Mesothelial cell of epicardium (in vitro differentiated cells): ENCODE measurements at places on chromosomes 7 and 10. TPM values are rescaled to one million over a fixed set of nuclear protein-coding genes. Genes with fewer than 3 reads are reported as not detected.

The RADIL gene
- total RNA-seq, result 3.3 to 4.2 TPM (median 4.0 TPM) in 3 replicates

The ANXA8L1 gene
- total RNA-seq, result 1.1 to 1.7 TPM (median 1.6 TPM) in 3 replicates

DNA sequence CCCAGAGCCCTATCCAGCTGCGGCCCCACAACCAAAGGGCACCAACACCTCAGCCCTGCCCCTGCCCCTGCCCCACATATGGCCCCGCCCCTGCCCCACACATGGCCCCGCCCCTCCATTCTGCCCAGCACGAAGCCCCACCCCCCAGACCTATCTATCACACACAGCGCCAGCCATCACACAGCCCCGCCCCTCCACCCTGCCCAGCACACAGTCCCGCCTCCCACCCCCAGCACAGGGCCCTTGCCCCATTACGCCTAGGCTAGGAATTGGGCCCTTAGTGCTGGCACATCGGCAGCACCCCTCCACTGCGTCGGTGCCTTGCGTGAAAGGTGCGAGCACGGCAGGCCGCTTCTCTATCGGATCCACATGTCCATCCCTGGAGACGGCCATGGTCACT is 126.8 kb downstream of the MAD1L1 start:
- no peak for DNase-seq

DNA sequence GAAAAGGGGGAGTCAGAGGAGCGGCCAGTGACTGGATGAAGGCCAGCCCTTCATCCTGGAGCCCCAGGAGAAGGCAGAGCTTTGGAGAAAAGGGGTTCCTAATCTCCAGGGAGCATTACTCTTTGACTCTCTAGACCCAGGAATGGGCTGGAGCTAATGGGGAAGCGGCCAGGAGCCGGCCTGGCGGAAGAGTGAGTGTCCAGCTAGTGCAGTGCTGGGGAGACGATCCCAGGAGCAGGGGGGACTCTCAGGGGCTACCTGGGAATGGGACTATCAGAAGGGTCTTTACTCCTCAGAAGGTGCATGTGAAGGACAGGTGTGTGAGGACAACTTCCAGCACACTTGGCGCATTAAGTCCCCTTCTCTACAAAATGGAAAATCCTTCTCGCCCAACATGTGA is 2.4 kb upstream of the PAX2 start:
- DNase-seq, result no peak

- no peak for DNase-seq
These were observed 595.6 kb downstream of the GRM8 start for GRCh38 chr7:126657137-126657536.

- DNase-seq, result no peak
These were observed 129.8 kb downstream of the FRMD4A start for GRCh38 chr10:14200698-14201544.

- no peak for DNase-seq
These were observed 826 bp downstream of the GIMAP7 start for GRCh38 chr7:150515248-150516147.

- DNase-seq, result no peak
These were observed 50.6 kb upstream of the DUSP5 start for GRCh38 chr10:110446954-110447608.

GRCh38 chr7:28891192-28891875 is 66.8 kb downstream of the TRIL start:
- DNase-seq, result no peak

- no peak for DNase-seq
These were observed 9.8 kb upstream of the PARD3 start for GRCh38 chr10:34824870-34825269.

- DNase-seq, result no peak
These were observed 38.0 kb downstream of the ZNRF2 start for GRCh38 chr7:30322271-30323005.

- DNase-seq, result no peak
These were observed 89.5 kb upstream of the ZNF438 start for GRCh38 chr10:31120961-31121685.

GRCh38 chr10:20622531-20623211 is 274.4 kb downstream of the NEBL start:
- no peak for DNase-seq

DNA sequence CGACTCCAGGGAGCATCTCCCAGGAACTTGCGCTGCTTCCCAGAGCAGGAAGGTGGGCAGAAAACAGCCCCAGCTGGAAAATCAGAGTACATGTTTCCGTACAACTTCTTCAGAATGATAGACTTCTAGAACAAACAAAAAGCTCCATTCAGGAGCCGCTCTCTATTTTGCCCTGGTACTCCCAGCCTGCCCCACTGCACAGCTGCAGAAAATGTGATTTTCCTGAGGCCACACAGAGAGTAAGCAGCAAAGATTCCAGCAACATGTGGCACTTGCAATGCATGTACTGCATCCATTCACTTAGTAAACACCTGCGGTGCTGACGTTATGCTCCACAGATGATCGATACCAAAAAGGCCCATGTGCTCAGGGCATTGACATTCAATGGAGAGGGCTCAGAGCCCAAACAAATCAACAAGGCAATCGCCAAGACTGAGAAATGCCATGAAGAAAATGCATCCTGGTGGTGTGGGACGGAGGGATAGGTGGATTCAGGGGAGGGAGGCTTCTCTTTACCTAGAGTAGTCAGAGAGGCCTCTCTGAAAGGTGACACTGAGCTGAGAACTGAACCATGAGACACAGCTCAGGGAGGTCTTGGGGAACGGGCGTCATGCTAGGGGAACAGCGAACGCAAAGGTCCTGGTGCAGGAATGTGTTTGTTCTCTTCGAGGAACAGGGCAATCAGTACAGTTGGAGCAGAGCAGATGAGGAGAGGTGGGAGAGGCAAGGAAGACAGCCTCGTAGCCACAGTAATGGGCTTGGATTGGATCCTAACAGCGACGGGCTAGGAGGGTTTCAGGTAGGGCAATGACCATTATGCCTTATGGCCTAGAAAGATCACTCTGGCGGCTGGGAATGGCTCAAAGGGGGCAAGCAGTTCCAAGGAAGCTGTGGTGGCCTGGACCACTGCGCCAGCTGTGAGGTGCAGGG is 35.3 kb upstream of the DUSP5 start:
- DNase-seq, result no peak

DNA sequence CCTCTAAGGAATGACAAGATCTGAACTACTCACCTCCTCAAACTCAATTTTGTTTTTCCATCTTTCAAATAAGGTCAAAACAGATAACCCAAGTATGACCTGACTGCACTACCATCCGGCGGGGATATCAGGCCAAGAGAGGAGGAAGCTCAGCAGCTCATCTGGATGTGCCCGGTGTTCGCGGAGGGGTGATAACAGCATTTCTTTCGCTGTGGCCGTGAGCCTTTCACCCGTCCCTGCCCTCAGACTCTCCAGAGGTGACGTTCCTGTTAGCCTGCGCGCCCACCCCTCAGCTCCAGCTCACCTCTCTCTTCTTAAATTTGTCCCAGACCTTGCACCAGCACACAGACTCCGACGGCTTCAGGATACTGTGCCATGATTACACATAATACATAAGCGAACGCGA is 526 bp downstream of the ZNF248 start:
- no peak for DNase-seq

The TMEM184A gene
- 4.3 to 5.0 TPM (median 5.0 TPM) in 3 replicates for total RNA-seq

The FGFBP3 gene
- total RNA-seq, result 3.5 to 3.7 TPM (median 3.6 TPM) in 3 replicates

DNA sequence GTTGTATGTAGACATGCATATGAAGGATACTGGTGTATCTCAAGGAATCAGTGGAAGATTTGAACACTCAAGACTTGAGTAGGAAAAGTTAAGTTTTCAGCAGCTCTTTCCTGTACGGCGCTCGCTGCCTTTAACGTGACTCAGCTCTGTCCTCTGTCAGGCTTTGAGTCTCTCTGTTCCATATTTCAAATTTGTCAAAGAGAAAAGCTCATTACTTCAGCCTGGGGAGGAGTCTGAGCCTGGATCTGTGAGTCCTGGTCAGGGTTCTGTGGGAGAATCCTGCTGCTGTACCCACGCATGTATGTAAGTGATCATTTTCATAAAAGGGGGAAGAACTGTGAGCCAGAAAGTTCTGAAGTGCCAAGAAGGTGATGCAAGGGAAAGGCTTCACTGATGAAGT is 13.8 kb upstream of the MPP7 start:
- no peak for DNase-seq

DNA sequence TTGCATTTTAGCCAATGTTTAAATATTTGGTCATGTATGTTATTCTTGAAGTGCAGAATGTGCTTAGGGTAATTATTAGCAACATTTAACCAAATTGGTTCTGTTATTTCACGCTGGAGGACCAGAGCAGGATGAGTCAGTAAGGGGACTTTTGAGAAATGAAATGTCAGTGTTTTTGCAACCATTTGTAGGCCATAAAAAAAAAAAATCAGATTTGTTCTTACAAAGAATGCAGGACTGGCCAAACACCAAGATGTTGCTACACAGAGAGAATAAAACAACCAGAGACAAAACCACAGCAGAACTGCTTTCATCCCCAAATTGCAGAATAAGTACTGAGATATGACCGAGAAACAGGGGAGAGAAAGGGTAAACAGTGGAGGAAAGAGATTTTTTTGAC is 62.1 kb downstream of the TPST1 start:
- DNase-seq, result no peak

- DNase-seq, result no peak
These were observed 78.7 kb downstream of the EMX2 start for GRCh38 chr10:117621196-117621595.

The ITPRIP gene
- 23.3 to 24.5 TPM (median 23.6 TPM) in 3 replicates for total RNA-seq

DNA sequence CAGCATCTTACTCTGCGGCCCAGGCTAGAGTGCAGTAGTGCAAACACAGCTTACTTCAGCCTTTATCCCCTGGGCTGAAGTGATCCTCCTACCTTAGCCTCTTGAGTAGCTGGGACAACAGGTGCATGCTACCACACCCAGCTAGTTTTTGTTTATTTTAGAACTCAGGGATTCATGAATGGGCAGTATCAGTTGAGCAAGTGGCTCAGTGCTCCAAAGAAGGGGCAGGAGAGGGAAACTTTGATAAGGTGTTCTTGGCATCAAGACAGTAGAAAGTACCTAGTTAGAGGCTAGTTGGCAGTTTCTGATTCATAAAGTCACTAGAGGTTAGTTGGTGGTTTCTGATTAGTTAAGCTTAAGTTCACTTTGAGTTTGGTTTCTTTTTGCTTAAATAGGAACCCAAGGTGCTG is 18.4 kb downstream of the TRIM24 start:
- no peak for DNase-seq

The CLDN3 gene
- 10.5 to 11.0 TPM (median 10.6 TPM) in 3 replicates for total RNA-seq

GRCh38 chr10:95459446-95460045 is 101.6 kb downstream of the SORBS1 start:
- peak; percentile 63 for DNase-seq

- no peak for DNase-seq
These were observed 269.7 kb upstream of the HABP2 start for GRCh38 chr10:113283189-113283588.

DNA sequence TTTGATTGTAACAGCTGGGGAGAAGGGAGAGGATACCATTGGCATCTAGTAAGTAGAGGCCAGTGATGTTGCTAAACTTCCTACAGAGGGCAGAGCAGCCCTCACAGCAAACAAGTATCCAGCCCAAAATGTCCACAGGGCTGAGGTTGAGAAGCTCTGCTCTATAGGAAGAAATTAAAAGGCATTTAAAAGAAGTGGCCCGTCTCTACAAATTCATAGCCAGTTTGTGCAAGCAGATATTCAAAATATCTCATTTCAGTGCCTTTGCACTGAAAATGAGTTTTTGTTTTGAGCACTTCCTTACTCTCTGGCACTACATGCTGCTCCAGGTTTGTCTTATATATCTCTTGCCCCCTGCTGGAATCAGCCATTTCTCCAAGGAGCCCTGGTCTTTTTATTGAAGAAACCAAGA is 330.0 kb downstream of the BBS9 start:
- no peak for DNase-seq

- DNase-seq, result no peak
These were observed 1.4 kb upstream of the C7orf57 start for GRCh38 chr7:48033922-48034321.

GRCh38 chr7:36185092-36185491 is 32.0 kb downstream of the EEPD1 start:
- no peak for DNase-seq

- no peak for DNase-seq
These were observed 44.5 kb upstream of the STK17A start for GRCh38 chr7:43538404-43538771.

- no peak for DNase-seq
These were observed 48.6 kb upstream of the NOBOX start for GRCh38 chr7:144452064-144452463.

DNA sequence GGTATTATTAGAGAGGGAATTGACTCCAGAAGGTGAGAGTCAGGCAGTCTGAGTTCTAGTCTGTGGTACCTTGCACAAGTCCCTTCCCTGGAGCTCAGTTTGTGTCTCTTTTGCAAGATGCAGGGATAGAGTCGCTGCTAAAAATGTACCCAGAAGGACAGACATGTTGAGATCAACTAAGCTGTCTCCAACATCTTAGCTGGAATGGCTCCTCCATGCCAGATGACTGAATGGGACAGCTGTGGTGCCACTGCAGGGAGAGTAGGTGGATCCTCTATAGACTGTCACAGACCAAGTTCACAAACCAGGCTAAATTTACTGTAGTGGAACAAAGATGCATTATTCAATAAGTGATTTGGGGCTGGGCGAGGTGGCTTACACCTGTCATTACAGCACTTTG is 120.1 kb downstream of the NEURL1 start:
- DNase-seq, result no peak
